ENCODE measurements at places on chromosomes 13 and 19.

DNA sequence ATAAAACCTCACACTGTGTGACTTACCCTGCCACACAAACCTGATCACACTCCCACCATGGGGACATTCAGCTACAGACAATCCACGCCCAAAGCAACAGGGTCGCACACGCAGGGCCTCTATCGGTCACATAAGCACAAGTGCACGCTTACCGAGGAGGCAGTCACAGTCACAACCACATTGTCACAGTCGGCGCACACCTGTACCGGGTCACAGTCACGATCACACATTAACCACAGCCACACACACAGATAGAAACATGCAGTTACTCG is 579 bp downstream of the ZNF566 start:
- DNase-seq = peak; percentile 56

- DNase-seq = no peak
Measured at GRCh38 chr13:20398459-20398858, 127.2 kb downstream of the CRYL1 start.

GRCh38 chr13:45907503-45907902 is 56.0 kb upstream of the SIAH3 start:
- no peak for DNase-seq

DNA sequence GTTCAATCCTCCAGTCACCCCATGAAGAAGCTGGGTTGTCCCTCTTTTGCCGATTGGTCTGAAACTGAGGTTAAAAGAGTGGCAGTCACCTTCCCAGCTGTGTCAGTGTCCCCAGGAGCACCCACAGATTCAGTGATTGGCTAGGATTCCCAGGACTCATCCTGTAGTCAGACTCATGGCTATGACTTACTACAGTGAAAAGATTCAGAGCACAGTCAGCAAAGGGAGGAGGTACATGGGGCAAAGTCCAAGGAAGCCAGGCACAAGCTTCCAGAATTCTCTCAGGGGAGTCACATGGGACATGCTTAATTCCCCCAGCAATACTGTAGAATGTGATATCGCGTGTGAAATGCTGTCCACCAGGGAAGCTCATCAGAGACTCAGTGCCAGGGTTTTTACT is 14.2 kb downstream of the ZNF473 start:
- no peak for DNase-seq

DNA sequence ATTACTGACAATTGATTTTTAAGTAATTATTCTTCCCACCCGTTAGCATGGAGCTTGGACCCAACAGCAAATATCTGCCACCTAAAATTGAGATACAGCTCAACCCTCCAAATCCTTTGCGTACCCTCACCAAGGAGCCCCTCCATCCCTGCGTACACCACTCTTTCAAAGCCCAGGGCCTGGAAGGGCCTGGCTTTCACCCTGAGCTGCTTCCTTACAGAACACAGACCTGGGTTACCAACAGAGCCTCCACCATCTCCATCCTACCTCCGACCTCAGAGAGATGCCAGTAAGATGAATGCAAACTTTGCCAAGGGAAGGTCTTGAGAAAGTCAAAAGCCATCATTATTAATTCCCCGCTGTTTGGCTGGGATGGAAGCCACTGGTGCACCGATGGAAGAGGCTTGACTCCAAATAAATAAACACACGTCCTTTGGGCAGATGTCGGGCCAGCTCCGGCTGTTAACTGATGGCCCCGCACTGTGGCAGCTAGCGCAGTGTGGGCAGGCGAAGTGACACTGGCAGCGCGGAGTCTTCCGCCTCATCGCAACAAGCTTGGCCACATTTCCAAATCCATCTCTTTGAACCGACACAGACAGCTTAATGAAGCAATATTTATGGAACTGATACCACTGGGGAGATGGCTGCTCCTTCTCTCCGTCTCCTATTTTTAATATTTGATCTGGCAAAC is 150.2 kb upstream of the VSTM2B start:
- DNase-seq = no peak

GRCh38 chr19:8988204-8988603 is 22.0 kb downstream of the MUC16 start:
- peak; percentile 30 for DNase-seq

- no peak for DNase-seq
Measured at GRCh38 chr19:47595944-47596343, 13.0 kb upstream of the BICRA start.

- DNase-seq = no peak
Measured at GRCh38 chr13:71219698-71220415, 647.1 kb downstream of the DACH1 start.

DNA sequence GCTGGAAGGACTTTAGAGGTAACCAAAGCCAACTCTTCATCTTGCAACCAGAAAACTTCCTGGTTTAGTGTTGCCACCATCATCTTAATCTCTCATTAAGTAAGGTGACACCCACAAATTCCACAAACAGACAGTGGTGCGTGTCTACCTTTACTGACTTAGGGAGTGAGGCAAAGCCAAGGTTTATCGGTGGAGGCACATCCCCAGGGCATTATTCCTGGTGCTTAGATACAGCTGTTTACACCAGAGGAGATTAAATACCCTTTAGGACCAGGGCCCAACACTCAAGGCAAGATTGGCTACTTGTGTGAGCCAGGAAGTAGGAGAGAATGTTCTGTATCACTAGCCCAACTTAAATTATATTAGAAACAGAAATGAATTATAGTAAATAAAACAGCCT is 9.5 kb downstream of the STOML3 start:
- no peak for DNase-seq

- DNase-seq = no peak
Measured at GRCh38 chr13:98965325-98965724, 12.5 kb downstream of the DOCK9 start.

DNA sequence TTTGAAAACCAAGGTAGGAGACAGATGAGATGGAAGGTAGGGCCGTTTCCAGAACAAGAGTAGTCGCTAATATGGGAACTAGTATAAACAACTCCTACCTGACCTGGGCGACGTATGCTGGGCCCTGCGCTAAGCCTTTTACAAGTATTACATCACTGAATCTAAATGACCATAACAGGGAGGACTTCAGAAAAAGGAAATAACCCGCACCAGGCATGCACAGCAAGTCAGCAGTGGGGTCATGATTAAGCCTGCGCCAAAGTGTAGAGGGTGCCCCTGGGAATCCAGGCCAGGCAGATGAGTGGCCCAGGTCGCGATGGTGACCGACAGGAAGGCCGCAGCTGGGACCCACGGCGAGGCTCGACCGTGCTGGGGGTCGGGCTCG is 613 bp downstream of the ATP13A1 start:
- no peak for DNase-seq

DNA sequence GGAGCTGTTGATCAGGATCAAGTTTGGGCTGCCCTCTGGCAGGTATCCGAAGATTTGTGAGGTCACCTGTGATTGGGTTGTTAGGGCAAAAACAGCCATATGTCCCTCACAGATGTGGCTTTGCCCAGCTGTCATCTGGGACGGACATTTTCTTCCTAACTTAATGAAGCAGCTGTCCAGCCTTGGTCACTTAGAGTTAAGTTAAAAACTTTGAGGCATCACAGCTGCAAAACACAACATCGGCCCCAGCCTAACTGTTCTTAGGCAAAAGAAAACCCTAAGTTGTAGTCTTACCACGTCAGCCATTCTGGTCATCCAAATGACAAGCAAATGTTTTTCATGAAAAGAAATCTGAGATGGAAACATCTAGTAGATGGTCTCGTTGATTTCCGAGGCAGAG is 318.4 kb downstream of the DCLK1 start:
- DNase-seq = no peak

GRCh38 chr13:108615241-108615640 is 14.2 kb upstream of the MYO16 start:
- no peak for DNase-seq

DNA sequence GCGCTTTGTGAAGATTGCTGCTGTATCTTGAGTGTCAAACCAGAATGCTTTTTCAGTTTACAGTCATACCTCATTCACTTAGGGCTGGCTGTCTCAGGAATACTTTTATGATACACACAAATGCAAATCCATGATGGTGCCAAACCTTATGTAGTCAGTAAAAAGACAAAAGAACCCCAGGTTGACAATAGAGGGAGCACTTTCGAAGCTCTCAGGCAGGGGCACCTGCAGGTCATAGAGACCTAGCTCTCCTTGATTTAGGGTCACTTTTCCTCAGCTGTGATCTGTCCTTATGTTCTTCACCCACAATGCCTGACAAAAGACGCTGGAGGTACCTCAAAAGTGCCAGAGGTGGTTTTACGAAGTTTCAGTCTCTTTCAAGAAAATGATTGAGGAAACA is 172.2 kb downstream of the DNAJC15 start:
- no peak for DNase-seq

- no peak for DNase-seq
Measured at GRCh38 chr19:20423381-20424197, 142.0 kb downstream of the ZNF737 start.

DNA sequence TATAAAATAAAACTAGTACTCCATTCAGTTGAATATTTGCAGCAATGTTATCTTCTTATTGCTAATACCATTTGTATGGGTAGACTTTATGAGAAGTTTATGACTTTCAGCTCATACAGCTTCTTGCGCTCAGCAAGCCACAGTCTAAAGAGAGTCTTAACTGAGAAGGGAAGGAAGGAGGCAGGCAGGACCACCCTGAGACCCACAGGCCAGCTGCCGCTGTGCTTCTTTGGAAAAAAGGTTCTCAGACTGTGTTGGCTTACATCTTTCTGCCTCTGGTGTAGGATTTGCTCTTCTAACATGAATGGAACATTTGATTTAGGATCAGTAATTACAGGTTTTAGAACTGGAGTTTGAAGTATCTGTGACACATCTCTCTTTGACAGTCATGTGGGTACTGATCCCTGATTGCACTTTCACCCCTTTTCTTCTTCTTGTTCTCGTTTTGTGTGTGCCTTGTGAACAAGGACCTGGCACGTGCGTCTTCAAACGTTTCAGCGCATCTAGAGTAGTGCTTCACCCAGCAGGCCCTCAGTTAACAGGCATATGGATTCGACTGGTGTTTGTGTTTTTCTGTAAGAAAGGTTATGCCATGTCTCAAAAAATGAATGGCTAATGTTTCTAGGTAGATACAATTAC is 7.1 kb upstream of the GPR18 start:
- DNase-seq = no peak

DNA sequence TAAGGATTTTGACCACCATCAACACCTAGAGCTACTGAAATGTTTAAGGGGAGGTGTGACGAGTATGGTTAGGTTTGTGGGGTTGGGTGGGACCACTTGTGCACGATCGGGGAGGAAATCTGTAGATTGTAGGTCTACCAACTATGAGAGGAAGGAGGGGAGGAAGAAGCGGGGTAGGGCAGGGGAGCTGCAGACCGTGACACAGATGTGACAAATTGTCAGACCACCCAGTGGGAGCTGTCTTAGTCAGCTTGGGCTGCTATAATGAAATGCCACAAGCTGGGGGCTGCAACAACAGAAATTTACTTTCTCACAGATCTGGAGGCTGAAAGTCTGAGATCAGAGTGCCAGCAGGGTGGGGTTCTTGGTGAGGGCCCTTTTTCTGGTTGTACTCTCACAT is 62.2 kb upstream of the ARGLU1 start:
- DNase-seq = no peak

GRCh38 chr19:28309070-28309469 is 903.9 kb downstream of the UQCRFS1 start:
- no peak for DNase-seq
